Activated T-cell treated with anti-CD3 and anti-CD28 coated beads, Interleukin-2, amount 50 U/mL, for 4 hours (primary cell): ENCODE measurements at places on chromosomes 2 and 18. TPM values are rescaled to one million over a fixed set of nuclear protein-coding genes. Genes with fewer than 3 reads are reported as not detected.

- DNase-seq = no peak
Observed at GRCh38 chr2:144518748-144519596, 947 bp downstream of the ZEB2 start.

EFR3B gene
- 0.56 TPM for total RNA-seq

PCGF1 gene
- total RNA-seq = 28.8 TPM

REEP1 gene
- total RNA-seq = 0.13 TPM

ARHGEF4 gene
- total RNA-seq = 0.84 TPM
